ENCODE measurements at places on chromosomes 12 and 14.

GRCh38 chr12:91204421-91204820, 21.8 kb upstream of the DCN start:
- no peak for DNase-seq

DNA sequence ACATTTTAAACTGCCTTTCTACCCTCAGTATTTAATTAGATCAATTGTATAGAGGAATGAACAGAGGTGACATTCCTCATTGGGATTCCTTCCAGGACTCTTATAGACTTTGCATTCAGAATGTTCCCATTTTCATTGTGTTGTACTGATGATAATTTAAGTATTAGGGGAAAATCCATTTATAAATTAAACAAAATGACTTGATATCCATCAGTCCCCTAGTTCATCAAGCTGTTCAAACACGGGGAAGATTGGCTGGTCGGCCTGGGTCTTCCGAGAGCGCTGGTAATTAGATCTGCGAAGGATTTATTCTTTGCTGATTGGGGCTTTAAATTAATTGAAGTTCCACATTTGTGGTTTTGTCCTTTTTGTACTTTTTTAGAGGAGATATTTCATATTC, 274.0 kb downstream of the EGLN3 start:
- DNase-seq: no peak

- DNase-seq: no peak
Observed at GRCh38 chr14:61628016-61628725, 67.1 kb upstream of the HIF1A start.

GRCh38 chr12:120736404-120737331, 11.0 kb downstream of the ACADS start:
- DNase-seq: no peak

DNA sequence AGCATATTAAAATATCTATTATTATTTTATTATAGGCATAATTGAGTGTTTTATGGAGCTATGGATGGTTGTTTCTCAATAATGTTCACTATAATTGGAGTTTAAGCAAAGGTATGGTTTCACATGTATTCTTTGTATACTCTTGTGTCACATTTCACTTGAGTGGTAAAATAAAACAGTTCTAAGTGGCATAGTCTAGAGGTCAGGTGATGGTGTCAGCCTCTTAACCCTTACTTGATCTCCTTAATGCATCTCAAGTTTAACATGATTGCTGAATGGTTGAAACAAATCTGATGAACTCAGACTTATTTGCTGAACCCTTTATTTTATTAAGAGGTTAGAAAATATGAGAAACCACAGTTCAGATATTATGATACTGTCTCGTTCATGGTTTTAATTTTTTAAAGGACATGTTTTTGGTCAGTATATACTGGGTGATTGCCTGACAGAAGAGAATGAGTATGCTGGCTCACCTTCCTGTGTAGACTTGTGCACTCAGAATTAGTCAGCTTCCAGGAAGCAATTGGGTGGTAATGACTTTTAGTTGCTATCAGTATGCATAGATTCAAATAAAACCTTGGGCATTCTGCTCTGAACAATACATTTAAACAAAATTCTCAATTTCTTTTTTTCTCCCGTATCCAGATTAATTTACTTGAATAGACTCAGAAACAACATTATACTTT, 464.6 kb downstream of the PCNX1 start:
- no peak for DNase-seq

DNA sequence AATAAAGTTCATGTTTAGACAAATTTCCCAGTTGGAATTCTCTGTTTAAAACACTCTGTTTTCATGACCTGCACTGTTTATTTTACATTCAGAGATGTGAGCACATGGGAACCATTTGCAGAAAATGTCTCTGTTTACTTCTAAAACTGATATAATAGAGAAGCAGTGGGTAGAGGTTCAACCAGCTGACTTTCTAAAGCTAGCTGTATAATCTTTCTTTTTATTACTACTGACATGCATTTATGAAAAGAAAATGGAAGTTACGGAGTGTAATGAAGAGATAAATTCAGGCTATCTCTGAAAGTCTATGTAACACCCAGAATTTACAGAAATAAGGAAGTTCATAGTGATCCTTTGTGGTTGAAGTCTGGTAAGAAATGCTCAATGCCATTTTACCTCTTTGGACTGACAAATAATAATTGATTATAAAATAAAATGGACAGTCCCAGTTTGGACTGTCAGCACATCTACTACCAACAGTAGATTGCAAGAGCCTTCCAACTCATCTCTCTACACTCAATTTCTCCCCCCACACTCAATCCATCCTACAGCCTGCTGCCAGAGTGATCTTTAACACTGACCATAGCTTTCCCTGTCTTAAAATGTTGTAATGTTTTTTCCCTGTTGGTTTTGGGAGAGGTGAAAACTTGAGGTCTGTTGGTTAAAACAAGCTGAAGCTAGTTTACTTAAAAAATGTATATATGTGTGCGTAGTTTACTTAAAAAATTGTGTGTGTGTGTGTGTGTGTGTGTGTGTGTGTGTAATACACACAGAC, 137.4 kb downstream of the AEBP2 start:
- DNase-seq: no peak

GRCh38 chr12:105562199-105562971, 231.9 kb downstream of the C12orf75 start:
- no peak for DNase-seq

GRCh38 chr12:54596526-54596946, 8.1 kb upstream of the PPP1R1A start:
- peak; percentile 59 for DNase-seq

- DNase-seq: peak; percentile 61
Observed at GRCh38 chr14:95452176-95452892, 64.1 kb downstream of the SYNE3 start.

DNA sequence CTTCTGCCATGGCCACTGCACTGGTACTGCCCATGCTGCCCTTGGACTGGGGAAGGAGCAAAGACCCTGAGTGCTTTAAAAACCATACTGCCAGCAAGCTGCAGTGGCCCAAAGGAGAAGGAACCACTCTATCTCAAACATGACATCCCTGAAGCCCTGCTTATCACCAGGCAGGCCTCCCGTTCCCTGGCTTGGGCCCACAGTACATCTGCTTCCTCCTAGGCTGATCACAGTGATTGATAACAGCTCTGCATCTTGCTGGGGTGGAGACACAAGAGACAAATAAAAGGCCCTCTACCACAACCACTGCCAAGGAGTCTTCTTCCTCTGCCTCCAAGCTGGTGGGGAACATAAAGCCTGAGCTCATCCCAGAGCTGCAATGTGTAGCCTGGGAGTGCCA, 567.5 kb downstream of the TRHDE start:
- DNase-seq: no peak

DNA sequence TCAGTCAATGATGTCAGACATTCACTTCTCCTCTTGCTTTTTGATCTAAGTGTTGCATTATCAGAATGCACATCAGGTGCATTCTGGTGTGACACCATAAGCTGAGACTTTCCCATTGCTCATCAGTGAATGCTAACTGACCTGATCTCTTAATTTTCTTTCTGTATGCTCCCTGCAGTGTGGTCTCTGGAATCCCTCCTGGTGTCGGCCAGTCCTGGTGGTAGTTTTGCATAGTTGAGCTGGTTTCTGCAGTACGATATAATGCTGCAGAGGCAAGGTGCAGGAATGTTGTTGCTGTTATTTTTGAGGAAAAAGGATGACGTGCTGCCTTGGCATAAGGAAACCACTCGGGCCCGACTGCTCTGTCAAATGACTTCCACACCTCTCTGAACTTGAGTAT, 11.0 kb upstream of the SRP54 start:
- no peak for DNase-seq

- no peak for DNase-seq
Observed at GRCh38 chr12:57094208-57095160, 5.6 kb downstream of the NAB2 start.

GRCh38 chr12:54411391-54412241, 7.5 kb downstream of the ITGA5 start:
- DNase-seq: peak; percentile 57

- no peak for DNase-seq
Observed at GRCh38 chr14:88286309-88286708, 36.8 kb downstream of the KCNK10 start.

GRCh38 chr14:20684662-20685456, 499 bp downstream of the RNASE4 start:
- DNase-seq: no peak

- no peak for DNase-seq
Observed at GRCh38 chr14:64212666-64213065, 81.5 kb downstream of the ESR2 start.

- DNase-seq: no peak
Observed at GRCh38 chr12:128682548-128683275, 141.0 kb downstream of the SLC15A4 start.

DNA sequence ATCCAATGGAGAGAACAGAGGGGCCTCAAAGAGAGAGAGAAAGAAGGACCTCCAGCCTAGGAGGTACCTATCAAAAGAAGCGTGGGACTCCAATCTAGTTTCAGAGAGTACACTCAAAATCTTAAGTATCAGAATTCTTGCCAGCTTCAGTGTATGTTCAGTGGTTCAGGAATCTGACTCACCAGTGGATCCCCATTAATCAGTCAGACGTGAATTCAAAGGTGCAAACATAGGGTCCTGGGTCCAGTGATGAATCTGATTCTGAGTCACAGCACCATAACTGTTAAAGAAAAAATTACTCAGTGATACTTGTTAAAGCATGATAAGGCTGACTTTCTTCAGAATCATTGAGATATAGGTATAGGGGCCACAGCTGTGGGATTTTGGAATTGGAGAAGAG, 33.2 kb downstream of the ETNK1 start:
- no peak for DNase-seq

GRCh38 chr14:100828031-100828769, 2.3 kb downstream of the MEG3 start:
- DNase-seq: no peak

DNA sequence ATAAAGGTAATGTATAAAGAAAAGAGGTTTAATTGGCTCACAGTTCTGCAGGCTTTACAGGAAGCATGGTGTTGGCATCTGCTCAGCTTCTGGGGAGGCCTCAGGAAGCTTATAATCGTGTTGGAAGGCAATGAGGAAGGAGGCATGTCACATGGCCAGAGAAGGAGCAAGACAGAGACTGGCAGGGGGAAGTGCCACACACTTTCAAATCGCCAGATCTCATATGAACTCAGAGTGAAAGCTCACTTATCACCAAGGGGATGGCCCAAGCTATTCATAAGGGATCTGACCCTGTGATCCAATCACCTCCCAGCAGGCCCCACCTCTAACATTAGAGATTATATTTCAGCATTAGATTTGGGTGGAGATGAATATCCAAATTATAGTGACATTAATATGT, 26.3 kb downstream of the LDHB start:
- DNase-seq: no peak

DNA sequence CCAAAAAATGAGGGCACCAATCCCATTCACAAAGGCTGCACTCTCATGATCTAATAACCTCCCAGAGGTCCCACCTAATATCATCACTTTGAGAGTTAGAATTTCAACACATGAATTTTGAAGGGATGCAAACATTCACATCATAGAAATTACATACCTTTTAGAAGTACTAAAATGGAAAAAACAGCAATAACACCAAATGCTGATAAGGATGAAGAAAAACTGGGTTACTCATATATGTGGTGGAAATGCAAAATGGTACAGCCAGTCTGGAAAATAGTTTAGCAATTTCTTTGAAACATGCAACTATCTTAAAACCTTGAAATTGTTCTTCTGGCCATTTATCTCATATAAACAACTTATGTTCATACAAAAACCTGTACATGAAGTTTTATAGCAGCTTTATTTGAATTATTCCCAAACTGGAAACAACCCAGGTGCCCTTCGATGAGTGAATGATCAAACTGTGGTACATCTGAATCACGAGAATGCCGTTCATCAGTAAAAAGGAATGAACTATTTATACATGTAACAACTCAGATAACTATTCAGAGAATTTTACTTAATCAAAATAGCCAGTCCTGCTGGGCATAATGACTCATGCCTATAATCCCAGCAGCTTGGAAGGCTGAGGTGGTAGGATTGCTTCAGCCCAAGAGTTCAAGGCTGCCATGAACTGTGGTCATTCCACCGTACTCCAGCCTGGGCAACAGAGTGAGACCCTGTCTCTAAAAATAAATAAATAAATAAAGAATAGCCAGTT, 109.4 kb upstream of the SSTR1 start:
- no peak for DNase-seq

DNA sequence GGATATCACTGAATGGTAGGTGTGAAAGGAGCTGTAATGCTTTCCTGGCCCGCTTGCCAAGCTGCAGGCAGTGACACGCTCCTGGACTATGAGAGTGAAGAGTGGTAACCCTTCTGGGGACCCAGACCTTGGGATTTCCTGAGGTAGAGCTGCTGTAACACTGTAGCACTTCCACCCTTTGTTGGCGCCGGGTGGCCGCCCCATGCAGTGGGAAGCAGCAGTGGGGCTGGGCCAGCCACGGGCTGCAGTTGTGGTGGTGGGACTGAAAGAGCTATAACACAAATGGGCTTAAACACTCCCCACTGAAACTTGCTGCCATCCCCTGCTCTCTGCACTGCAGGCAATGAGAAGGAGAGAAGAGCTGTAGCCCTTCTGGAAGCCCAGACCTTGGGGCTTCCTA, 9.6 kb upstream of the FBXO33 start:
- no peak for DNase-seq

DNA sequence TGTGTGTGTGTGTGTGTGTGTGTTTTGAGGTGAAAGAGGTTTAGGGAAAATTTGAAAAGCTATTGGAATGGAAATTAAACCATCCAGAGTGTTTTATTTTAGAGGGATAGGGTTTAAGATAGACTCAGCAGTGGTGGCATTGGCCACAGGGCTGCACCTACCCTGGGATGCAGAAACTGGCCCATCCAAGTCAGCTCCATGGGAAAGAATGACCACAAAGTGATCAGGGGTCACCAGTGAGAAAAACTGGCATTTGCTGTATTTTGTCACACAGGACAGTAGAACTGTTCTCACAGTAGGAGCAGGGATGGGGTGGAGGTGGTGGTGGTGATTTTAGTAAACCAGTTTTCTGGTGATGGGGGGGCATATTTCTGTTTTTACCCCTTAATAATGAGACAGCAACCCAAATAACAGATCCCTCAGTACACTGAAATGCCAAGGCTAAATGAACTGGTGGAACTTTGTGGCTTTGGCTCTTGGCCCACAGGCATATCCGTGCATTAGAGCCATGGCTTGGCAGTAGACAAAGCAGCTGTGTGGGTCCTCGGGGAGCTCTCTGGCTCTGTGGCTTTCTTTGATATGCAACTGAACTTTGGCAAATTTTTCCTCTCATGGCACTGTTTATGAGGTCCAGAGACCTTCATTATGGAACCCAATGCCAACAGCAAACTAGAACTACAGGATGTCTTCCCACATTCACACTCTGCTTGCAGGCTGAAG, 348.3 kb downstream of the ZFP36L1 start:
- DNase-seq: no peak

- no peak for DNase-seq
Observed at GRCh38 chr12:3205742-3206519, 128.8 kb downstream of the TSPAN9 start.

DNA sequence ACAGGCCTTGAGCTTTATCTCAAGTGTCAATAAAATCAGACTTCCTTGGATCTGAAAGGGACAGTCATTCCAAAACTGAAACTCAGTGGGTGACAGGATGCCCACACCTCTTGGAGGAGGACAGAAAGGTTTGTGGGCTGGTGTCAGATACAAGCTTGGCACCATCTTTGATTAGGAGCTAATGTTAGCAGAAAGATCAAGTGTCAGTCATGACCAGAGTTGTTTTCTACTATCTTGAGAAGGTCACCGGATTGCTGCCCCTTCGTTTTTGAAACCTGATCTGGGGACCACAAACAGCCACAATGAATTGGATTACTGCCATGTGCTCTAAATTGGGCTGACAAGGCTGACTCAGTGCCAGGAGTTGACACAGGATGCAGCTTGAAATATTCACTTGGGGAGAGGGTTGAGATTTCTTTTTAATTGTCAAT, 88.3 kb downstream of the OTOGL start:
- DNase-seq: no peak
